Pancreas (tissue), 10 donors: ENCODE measurements at places on chromosomes 12 and 14. TPM values are rescaled to one million over a fixed set of nuclear protein-coding genes. Genes with fewer than 3 reads are reported as not detected.

Gene FOXA1
- total RNA-seq = 0.51 TPM

Gene SLCO1B1
- total RNA-seq = not detected

Gene DPPA3
- not detected for total RNA-seq

Gene EMP1
- 11.5 TPM for total RNA-seq

DNA sequence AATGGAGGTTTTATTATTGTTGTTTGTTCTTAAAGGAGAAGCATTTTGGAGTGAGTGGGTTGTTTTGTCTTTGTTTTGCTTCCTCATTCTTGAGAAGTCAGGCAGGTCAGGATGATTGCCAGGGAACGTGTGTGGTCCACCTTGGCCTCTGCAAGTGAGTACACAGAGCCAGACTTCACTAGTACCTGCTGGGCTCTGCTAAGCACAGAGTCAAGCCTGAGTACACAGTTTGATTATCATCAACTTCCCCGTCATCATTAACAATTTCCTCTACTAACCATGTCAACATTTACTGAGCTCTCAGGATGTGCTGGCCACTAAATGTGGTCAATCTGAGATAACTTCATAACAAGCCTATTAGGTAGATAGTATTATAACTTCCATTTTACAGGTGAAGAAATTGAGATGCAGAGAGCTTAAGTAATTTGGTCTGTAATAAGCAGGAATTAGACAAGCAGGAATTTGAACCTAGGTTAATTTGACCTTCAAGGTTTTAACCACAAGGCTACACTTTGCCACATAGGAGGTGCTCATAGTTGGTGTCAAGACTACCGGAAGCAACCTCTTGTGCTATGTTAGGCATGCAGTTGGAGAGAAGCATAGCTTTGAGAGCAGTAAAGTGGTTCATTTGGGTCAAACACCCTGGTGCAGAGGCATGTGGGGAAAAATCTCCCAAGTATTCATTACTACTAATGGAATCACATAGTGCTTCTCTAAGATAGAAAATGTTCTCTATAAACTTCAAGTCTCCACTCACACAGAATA, 178.3 kb downstream of the NUAK1 start:
- no peaks in the 10 kb centered on the region for H3K27me3 ChIP-seq
- H3K4me3 ChIP-seq = no peak overlapping the region
- H3K36me3 ChIP-seq = no peaks in the 10 kb centered on the region
- peak; percentile 17 for DNase-seq

GRCh38 chr12:50842637-50843493, at the start of gene TMPRSS12:
Gene TMPRSS12 (plus strand): TSS chr12:50842926. CDS start chr12:50842965, 39 bp downstream.
- H3K4me3 ChIP-seq = peak within 1 kb of the TSS; percentile 16
- peak within 1 kb of the TSS; percentile 59 for H3K27ac ChIP-seq
- no peaks in the 10 kb centered on the region for H3K27me3 ChIP-seq
- H3K36me3 ChIP-seq = no peaks in the 10 kb centered on the region
- no peaks in the 10 kb centered on the region for H3K4me1 ChIP-seq

DNA sequence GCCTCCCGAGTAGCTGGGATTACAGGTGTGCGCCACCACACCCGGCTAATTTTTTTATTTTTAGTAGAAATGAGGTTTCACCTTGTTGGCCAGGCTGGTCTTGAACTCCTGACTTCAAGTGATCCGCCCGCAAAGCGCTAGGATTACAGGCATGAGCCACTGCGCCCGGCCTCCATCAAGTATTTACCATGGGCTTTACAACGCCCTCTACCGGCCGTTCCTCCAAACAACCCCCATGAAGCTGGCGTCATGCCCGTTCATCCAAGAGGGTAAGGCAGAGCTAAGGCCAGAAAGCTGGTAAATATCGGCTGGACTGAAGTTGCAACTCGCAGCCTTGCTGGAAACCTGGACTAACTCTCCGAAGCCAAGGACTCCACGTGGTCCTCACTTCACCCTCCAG, 41.6 kb downstream of the RNF34 start:
- H3K36me3 ChIP-seq = peaks cover 17% of the 10 kb centered on the region
- no peak for DNase-seq
- no peaks in the 10 kb centered on the region for H3K27me3 ChIP-seq

DNA sequence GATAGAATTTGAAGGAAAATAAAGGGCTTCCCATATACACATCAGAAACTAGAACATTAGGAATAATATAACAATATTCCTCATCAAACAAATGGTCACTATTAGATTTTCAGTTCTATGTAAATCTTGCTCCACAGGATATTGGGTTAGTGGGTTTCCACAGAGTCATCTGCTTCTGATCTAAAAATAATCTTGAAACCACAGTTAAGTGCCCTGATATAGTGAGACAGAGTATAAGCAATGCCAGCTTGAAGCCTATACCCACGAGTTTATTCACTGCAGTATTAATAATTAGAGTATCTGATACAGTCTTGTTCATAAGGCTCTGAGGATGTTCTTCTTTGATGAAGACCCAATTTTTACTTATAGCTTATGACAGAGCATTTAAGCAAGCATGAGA, 74.5 kb upstream of the ATF7IP start:
- no peak overlapping the region for H3K27ac ChIP-seq
- H3K4me1 ChIP-seq = no peaks in the 10 kb centered on the region
- DNase-seq = no peak
- no peaks in the 10 kb centered on the region for H3K36me3 ChIP-seq

GRCh38 chr14:90986510-90986909, 73.9 kb downstream of the RPS6KA5 start:
- no peaks in the 10 kb centered on the region for H3K27me3 ChIP-seq
- no peak overlapping the region for H3K4me3 ChIP-seq
- no peaks in the 10 kb centered on the region for H3K4me1 ChIP-seq
- no peak overlapping the region for H3K27ac ChIP-seq
- no peaks in the 10 kb centered on the region for H3K36me3 ChIP-seq

GRCh38 chr12:31589598-31589903, 1.4 kb downstream of the DENND5B start:
- peak overlapping the region; percentile 77 for H3K4me3 ChIP-seq
- H3K4me1 ChIP-seq = peaks cover 7% of the 10 kb centered on the region
- H3K36me3 ChIP-seq = no peaks in the 10 kb centered on the region
- no peaks in the 10 kb centered on the region for H3K27me3 ChIP-seq

- H3K36me3 ChIP-seq = no peaks in the 10 kb centered on the region
- H3K27me3 ChIP-seq = no peaks in the 10 kb centered on the region
- no peak overlapping the region for H3K4me3 ChIP-seq
- DNase-seq = no peak
- no peaks in the 10 kb centered on the region for H3K4me1 ChIP-seq
Observed at GRCh38 chr14:105030194-105030593, 9.3 kb upstream of the CDCA4 start.

DNA sequence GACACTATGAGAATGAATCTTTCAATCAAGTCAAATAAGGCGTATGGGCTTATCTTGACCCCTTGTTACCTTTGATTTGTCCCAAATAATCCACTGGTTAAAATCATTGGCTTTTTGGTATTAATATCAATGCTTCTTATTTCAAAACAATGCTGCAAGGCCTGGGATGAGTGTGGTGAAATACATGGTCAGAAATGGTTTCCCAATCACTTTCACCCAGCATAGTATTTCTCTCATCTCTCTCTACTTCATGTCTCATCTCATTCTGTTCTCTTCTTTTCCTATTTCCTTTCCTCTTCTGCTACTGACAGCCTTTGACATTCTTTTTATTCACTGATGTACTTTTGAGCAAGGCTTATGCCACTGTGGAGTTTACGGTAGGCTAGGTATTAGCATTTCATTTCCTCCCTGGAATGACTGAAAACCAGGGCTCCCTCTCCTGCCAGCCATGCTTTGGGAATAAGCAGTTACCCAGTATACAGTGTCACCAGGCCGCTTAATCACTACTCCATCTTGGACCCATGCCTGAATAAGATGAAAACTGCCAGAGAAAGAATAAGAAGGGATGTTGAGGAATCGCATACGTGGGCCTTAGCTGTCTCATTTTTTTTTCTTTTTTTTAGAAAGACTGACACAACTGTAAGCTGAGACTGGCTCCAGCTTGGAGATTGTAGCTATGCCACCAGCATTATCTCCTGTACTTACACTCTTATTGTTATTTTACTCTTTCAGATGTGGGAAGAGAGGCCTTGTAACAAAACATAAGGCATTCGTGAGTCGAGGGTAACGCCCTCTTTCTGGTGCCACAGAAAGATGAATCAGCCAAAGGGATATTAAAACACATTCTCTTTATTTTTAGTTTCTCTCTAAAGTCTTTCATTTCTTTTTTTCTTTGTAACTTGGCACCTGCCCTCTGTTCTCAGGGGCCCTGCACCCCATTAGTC, 53.5 kb downstream of the IGF1 start:
- H3K4me1 ChIP-seq = no peaks in the 10 kb centered on the region
- no peak overlapping the region for H3K27ac ChIP-seq
- no peaks in the 10 kb centered on the region for H3K36me3 ChIP-seq
- no peak overlapping the region for H3K4me3 ChIP-seq

GRCh38 chr12:20424841-20425240, 56.5 kb downstream of the PDE3A start:
- H3K4me3 ChIP-seq = no peak overlapping the region
- H3K4me1 ChIP-seq = no peaks in the 10 kb centered on the region
- no peaks in the 10 kb centered on the region for H3K27me3 ChIP-seq
- DNase-seq = no peak
- no peaks in the 10 kb centered on the region for H3K36me3 ChIP-seq

- no peak overlapping the region for H3K4me3 ChIP-seq
- peaks cover 2% of the 10 kb centered on the region for H3K27me3 ChIP-seq
- H3K36me3 ChIP-seq = no peaks in the 10 kb centered on the region
- DNase-seq = no peak
- no peak overlapping the region for H3K27ac ChIP-seq
Observed at GRCh38 chr12:114287821-114288525, 118.0 kb downstream of the TBX5 start.

DNA sequence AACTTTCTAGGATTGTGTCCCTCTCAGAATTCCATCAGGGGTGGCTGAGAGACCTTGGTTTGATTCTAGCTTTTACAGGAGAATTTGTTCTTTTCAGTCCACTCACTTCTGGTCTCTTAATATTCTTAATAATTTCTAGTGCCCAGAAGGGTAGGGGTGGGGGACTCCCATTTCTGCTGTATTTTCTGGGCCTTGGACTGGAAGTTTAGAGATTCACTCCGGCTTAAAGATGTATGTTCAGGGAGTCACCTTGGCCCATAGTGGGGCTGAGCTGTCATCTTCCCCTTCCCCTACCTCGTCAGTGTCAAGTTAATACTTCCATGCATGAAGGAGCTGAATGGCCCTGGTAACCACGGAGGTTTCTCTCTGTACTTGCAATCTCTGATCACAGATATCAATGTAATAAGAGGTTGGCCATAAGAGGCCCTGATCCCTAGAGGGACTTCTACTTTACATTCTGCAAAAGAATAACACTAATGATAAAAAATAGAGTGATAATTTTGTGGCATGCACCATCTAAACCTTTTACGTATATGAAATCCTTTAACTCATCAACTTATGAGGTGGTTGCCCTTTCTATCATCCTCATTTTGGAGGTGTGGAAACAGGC, 6.7 kb downstream of the KRT81 start:
- no peak for DNase-seq
- no peak overlapping the region for H3K27ac ChIP-seq
- no peaks in the 10 kb centered on the region for H3K36me3 ChIP-seq
- no peak overlapping the region for H3K4me3 ChIP-seq
- H3K4me1 ChIP-seq = peaks cover 4% of the 10 kb centered on the region

DNA sequence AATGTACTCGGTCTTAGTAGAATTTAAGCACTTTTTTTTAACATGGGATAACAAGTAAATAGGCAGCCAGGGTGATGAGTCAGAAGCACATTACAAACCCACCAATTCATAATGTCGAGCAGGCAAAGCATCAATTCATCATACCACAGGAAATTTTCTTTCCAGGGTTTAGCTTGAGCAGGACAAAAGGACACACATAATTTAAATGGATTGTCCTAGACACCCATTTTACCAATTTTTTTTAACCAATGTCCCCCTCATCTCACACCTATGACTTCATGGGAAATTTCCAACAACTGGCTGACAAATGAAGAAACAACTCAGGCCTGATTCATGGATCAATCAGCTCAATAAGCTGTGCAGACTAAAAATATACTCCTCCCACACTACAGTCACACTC, 58.8 kb upstream of the FOXG1 start:
- H3K4me1 ChIP-seq = no peaks in the 10 kb centered on the region
- H3K27me3 ChIP-seq = no peaks in the 10 kb centered on the region
- no peak overlapping the region for H3K4me3 ChIP-seq
- no peak for DNase-seq

DNA sequence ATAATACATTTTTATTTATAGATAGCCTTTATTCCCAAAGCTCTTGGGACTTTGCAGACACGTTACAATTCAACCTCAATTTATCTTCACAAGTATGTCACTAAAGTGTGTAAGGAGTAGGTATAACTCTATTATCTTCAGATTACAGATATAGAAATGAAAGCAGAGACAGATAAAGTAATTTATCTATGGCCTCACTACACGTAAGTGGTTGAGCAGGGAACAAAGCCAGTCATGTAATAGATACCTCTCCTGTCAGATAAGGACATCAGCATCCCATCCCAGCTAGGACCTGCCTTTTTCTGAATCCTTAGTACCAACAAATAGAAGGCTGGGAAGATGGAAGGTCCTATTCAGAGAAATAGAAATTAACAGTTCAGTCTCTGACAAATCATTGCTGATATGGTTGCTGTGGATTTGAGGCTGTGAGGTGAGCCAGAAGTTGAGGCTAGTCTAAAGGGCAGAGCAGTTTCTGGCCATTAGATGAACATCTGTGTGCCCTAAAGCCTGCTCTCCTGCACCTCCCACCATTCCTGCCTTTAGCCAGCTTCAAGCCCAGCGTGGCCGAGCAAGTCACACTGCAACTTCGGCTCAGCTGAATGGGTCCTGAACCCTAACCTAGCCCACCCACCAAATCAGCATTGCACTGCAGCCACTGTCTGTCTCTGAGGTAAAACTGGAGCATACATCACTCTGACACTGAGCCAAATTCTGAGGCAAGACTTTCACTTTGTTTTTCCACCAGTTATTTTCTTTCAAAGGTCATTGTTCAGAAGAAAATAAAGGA, 71.1 kb upstream of the PLEKHA5 start:
- no peaks in the 10 kb centered on the region for H3K36me3 ChIP-seq
- H3K4me3 ChIP-seq = no peak overlapping the region
- no peak overlapping the region for H3K27ac ChIP-seq
- no peak for DNase-seq

DNA sequence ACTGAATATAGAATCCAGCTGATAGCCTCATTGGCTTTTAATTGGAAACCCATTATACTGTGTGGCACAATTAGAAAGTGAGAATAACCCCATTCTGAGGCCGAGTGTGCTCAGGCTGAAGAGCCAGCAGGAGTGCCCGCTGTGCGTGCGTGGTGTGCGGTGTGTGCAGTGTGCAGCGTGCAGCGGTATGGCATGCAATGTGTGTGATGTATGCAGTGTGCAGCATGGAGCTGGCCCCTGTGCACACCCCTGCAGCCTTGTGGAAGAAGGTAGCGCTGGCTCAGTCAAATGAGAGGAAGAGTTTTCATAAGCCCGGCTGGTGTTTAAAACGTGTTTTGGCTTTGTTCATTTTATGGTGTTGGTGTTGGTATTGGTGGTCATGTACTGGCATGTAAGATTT, 22.9 kb downstream of the CKB start:
- H3K4me3 ChIP-seq = no peak overlapping the region
- H3K27me3 ChIP-seq = no peaks in the 10 kb centered on the region
- peaks cover 57% of the 10 kb centered on the region for H3K36me3 ChIP-seq
- H3K4me1 ChIP-seq = no peaks in the 10 kb centered on the region
- no peak overlapping the region for H3K27ac ChIP-seq
- no peak for DNase-seq
